HCT116 (cell line): ENCODE measurements at places on chromosomes 1 and 21. TPM values are rescaled to one million over a fixed set of nuclear protein-coding genes. Genes with fewer than 3 reads are reported as not detected.

- H3K4me1 ChIP-seq, result no peaks in the 10 kb centered on the region
- DNase-seq, result no peak
- no peak overlapping the region for H3K4me3 ChIP-seq
- H3K27ac ChIP-seq, result no peak overlapping the region
Observed at GRCh38 chr1:227449051-227449450, 114.3 kb upstream of the ZNF678 start.

DNA sequence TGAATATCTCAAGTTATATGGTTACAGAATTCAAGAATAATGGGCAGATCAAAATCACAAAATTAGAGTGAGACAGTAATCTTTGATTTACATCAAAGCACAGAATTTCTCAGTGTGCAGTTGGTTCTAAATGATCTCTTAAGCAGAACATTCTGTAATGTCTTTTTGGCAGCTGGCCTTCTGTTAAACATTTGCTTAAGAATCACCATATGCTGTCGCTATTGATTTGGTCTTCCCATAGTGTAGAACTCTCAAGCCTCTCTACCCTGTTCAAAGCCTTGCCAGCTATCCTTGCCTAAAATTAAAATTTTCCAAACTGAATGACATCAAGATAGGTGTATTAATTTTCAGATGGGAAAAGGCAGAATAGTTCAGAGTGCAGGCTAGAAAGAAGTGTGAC is 38.9 kb upstream of the ERO1B start:
- no peak overlapping the region for H3K4me3 ChIP-seq
- no peak overlapping the region for H3K27ac ChIP-seq
- H3K4me1 ChIP-seq, result no peaks in the 10 kb centered on the region
- no peak for DNase-seq
- no peaks in the 10 kb centered on the region for H3K36me3 ChIP-seq

DNA sequence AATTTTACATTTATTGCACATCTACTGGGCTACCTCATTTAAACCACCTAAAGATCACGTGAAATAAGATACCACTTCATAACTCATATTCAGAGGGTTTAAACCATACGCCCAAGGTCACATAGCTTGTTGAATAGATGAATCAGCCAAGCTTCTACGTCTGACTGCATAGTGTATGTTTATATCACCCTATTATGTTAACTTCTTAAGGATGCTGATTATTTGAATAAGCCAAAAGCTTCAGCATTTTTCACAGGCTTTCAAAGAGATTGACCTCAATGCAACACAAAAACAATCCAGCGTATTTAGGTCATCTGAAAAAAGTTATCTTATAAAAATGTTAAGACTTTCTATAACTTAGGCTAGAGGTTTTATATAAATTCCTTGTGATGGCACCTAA is 373.8 kb downstream of the TGFB2 start:
- DNase-seq, result no peak
- H3K27me3 ChIP-seq, result no peaks in the 10 kb centered on the region
- H3K4me3 ChIP-seq, result no peak overlapping the region
- no peaks in the 10 kb centered on the region for H3K36me3 ChIP-seq
- no peaks in the 10 kb centered on the region for H3K4me1 ChIP-seq

- H3K4me1 ChIP-seq, result no peaks in the 10 kb centered on the region
- no peak for DNase-seq
- no peak within 1 kb of the TSS for H3K27ac ChIP-seq
- H3K36me3 ChIP-seq, result no peaks in the 10 kb centered on the region
Observed at GRCh38 chr1:150720703-150721102, at the start of gene HORMAD1. Gene HORMAD1, minus strand, starts transcription at chr1:150720895. Its CDS starts 1,390 bp downstream, at chr1:150719505.

- H3K27me3 ChIP-seq, result peaks cover 10% of the 10 kb centered on the region
- DNase-seq, result no peak
- no peak overlapping the region for H3K4me3 ChIP-seq
- H3K4me1 ChIP-seq, result peaks cover 10% of the 10 kb centered on the region
Observed at GRCh38 chr1:159951016-159951415, 3.0 kb downstream of the SLAMF9 start.

DNA sequence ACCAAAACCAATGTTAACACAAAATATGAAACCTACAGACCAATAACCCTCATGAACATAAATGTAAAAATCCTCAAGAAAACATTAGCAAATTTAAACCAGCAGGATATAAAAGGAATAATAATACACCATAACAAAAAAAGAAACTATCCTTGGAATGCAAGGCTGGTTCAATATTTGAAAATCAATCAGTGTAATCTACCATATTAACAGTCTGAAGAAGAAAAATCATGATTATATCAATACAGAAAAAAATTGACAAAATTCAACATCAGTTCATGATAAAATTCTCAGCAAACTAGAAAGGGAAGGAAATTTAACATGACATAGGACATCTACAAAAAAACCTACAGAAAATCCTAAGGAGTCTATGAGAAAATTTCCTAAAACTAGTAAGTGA is 19.8 kb downstream of the PRMT2 start:
- H3K36me3 ChIP-seq, result peaks cover 21% of the 10 kb centered on the region
- no peak for DNase-seq
- no peaks in the 10 kb centered on the region for H3K4me1 ChIP-seq

DNA sequence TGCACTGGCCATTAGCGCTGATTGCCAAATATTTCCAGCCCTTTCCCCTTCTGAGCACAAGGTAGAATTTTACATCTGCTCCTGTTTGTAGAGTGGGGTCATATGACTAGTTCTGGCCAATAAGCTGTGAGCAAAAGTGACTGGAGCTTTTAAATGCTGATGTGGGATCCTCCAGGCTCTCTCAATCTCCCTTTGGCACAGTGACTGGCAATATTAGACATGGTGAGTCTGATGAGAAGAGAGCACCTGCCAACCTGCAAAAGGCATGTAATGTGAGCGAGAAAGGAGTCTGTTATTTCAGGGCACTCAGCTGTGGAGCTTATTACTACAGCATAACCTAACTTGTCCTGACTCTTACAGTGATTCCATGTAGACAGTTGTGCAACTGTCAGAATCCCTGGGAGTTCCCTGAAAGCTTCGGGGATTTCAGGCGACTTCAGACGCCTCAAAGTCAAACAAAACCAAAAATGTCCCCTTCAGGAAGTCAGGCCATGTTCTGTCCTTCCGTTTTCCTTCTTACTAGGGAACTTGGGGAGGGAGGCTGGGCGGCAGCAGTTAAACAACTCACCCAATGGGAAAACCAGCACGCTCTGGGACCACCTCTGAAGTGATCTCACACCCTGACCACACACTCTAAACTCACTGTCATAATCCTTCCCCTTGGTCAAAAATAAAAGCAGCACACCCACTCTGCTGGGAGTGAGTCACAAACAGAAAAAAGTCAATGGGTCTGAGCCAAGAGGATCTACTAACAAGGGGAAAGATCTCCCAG is 3.6 kb upstream of the RASSF5 start:
- peak overlapping the region; percentile 28 for H3K4me3 ChIP-seq
- no peaks in the 10 kb centered on the region for H3K27me3 ChIP-seq
- no peaks in the 10 kb centered on the region for H3K36me3 ChIP-seq
- H3K27ac ChIP-seq, result peak overlapping the region; percentile 12; the same call in 1 of the 2 replicates

Gene SLC26A9
- not detected for total RNA-seq

Gene LCE2B
- not detected for total RNA-seq
